ENCODE measurements at places on chromosomes 7 and 10. TPM values are rescaled to one million over a fixed set of nuclear protein-coding genes. Genes with fewer than 3 reads are reported as not detected.

GRCh38 chr10:23927576-23928325 is 281.2 kb upstream of the KIAA1217 start:
- no peak for DNase-seq

The CPEB3 gene
- total RNA-seq = 2.4 TPM

DNA sequence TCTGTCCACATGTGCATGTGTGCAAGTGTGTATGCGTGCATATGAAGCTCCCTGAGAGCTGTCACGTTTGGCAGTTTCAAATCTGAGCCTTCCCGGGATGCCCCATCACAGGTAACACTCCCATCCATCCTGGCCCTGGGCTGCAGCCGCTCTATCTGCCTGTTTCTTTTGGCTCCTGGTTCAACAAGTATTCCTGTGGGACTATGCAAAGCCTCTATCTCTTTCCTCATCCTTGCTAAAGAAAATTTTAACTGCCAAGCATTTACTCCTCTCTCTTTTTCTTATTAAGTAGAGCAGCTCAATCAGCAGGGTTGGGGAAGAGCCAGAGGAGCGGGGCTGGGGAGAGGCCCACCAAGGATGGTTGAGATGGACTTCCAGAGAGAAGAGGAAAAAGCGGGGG is 24.4 kb upstream of the PDCD4 start:
- DNase-seq = no peak

GRCh38 chr7:120941856-120942255 is 8.7 kb upstream of the ING3 start:
- DNase-seq = no peak

DNA sequence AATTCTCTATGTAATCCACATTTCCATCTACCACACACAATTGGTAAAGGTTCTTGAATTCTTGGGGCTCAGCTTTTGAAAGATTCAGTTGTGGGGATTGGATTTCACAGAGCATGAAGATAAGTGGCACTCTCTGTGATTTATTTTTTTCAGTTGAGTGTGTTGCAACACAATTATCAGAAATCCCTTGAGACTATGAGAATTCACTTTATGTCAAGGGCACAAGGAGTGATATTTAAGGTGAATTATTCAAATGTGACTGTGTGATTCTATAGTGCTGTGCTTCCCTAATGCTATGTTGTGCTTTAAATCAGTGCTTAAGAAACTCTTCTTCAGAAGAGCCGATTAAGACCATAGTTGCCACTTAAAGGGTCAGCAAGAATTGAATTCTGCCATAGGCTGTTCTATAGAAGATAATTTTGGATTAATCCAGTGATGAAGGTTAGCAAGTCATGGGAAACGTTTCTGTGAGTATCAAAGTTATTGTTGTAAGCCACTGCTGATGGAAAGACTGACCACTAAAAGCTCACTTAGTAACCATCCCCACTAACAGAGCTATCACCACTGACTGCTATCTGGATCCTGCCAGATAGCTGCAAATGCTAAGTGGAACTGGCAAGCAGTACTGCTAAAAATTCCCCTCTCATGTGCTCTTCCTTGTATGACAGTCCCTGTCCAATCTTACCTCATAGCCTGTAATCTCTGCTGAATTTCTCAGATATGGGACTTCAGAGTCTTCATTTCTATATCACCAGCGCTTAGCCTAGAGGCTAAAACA is 134.0 kb upstream of the SEMA3D start:
- no peak for DNase-seq

DNA sequence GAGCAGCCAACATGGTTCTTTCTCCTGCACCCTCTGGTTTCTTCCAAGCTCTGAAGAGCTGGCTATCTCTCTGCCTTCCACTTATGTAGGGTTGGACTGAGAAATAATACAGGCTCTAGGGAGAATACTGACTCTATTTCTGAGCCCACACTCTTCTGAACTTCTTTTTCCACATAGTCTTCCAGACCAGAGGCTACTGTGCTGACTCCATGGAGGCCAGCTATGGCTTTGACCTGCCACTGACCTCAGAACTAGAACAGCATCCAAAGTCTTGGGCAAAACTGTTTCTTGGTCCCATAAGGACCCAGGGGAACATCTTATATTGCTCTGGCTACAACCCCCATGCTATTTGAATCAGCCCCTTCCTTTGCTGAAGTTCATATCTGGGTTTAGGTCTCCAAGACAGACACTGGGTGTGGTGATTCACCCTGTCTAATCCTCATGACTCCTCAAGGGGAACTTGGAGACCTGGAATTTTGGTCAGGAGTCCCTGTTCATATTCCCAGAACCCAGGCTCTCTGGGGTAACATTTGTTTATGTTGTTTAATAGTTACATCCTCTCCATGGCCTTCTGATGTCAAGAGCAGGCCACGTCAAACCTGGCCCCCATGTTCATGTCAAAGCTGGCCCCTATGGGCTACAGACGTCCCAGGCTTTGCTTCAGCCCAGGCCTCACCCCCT is 12.1 kb upstream of the PLAU start:
- no peak for DNase-seq

DNA sequence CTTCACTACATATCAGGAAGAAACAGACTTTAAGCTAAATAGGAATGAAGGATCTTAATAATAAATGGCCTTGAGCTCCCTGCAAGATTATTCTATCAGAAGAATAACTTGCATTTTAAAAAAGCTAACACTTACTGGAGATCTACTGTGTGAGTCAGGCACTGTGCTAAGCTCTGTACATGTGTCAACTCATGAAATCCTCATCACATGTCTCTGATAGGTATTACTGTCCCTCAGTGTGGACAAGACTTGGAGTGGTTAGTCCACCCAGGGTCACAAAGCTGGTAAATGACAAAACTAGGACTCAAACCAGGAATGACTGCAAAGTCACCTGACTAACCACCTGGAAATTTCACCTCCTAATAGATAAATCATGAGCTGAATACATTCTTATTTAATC is 57.1 kb upstream of the KCTD7 start:
- no peak for DNase-seq

- DNase-seq = no peak
Observed at GRCh38 chr10:97047788-97048187, 138.0 kb downstream of the SLIT1 start.

The BBS9 gene
- total RNA-seq = 6.9 TPM

- DNase-seq = no peak
Observed at GRCh38 chr7:101749891-101750290, 67.5 kb upstream of the CUX1 start.

DNA sequence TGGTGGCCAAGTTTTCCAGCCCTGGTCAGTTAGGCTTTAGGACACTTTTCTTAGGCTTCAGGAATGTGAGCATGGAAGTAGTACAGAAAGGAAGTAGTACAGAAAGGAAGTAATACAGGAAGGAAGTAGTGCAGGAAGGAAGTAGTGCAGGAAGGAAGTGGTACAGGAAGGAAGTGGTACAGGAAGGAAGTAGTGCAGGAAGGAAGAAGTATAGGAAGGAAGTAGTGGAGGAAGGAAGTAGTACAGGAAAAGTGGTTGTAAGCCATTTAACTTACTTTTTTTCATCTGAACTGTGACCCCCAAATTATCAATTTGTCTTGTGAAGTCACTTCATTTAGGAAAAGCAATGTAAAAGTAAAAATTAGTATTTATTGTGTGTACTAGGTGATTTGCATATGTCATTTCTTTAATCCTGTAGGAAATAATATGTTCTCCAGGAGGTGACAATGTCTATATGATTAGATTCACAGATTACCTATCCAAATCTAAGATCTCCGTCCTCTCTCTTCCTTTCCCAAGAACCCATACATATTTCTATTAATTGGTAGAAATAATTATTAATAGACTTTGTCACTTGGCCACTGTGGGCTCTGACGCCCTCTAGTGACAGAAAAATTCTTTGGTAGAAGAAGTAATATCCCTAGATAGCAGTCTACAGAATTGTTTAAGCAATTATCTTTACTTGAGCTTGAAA is 3.9 kb upstream of the FAS start:
- DNase-seq = no peak

The PPP1R17 gene
- not detected for total RNA-seq

The SUFU gene
- 9.5 TPM for total RNA-seq

The CRPPA gene
- total RNA-seq = 2.4 TPM

DNA sequence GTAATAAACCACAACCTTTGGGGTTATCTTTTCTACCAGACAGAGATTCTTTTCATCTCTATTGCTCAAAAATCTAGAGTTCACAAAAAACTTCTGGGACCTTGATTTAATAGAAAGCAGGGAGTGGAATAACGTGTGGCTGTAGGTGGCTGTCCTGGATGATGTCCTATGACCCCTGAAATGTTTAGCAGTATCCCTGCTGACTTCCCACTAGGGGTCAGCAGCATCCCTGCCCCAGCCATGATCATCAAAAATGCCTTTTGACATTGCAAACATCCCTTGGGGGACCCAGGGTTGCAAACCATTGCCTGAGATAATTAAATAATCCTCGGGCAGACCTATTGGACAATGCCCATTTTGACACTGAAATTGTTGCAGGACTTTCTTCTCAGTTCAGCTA is 177.1 kb downstream of the USP6NL start:
- DNase-seq = no peak

The LBX1 gene
- total RNA-seq = 0.15 TPM

The CELF2 gene
- total RNA-seq = 0.44 TPM

The NPTX2 gene
- total RNA-seq = 0.15 TPM

GRCh38 chr7:73718905-73719805 is at the start of gene STX1A:
Gene STX1A (minus strand): TSS chr7:73719669. CDS start chr7:73719631, 38 bp downstream.
- no peak for DNase-seq

The NPC1L1 gene
- not detected for total RNA-seq

The MAT1A gene
- 1.5 TPM for total RNA-seq

- no peak for DNase-seq
Observed at GRCh38 chr7:42074076-42074475, 162.9 kb downstream of the GLI3 start.

The ST8SIA6 gene
- total RNA-seq = 0.82 TPM

DNA sequence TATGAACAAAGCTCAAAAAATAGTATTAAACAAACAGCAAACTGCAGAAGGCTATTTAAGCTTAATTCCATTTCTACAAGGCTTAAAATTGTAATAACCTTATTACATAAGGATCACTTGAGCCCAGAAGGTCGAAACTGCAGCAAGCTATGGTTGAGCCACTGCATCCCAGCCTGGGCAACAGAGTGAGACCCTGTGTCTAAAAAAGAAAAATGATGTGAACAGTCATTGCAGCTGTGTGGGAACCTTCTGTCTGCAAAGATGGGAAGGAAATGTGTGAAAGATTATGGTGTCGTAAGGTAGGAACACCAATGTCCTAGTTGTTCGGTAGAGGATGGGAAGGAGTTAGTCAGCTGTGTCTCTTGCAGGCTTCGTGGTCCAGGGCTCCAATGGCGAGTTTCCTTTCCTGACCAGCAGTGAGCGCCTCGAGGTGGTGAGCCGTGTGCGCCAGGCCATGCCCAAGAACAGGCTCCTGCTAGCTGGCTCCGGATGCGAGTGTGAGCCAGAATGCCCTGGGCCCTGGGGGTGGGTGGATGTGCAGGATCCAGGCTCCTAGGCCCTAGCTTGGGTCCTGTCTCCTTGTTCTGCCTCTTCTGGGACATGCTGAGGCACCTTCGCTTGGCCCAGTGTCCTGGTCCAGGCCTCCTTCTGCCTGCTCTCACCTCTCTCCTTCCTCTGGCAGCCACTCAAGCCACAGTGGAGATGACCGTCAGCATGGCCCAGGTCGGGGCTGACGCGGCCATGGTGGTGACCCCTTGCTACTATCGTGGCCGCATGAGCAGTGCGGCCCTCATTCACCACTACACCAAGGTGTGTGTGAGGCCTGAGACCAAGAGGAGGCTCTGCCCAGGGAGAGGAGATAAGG is 9.1 kb downstream of the C10orf62 start:
- no peak for DNase-seq

DNA sequence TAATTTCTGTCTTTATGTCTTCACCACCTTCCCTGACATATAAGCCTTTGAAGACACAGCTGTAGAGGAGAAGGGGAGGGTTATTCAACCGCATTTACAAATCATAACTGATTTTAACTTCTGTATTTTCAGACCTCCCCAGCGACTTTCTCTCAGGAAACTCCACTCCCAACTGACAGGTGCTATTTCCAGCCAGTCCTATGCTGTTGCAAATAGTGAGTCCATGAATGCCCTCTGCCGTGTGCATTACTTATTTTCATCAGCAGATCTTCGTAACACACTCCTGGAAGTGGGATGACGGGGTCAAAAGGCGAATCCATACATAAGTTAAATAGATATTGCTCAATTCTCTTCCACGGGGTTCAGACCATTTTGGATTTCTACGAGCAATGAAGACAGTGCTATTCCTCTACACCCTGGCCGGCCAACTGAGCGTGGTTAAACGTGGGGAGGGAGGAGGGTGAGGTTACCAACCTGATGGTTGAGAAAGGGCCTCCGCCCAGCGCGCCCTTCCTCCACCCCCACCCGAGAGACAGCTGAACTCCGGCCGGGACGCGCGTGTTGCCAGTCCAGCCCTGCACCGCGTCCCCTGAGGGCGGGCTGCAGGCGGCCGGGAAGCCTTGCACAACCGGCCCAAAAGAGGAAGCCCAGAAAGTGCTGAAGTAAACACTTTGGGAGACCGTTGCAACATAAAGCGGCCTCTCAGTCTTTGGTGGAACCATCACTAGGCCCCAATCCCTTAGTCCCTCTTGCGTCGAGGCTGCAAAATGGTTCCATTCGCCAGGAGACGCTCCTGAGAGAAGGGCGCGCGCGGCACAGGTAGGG is at the start of gene APBB1IP:
Gene APBB1IP (plus strand): TSS at position 705 of the 825 bp plus-strand sequence. CDS start 53,986 bp downstream, outside the sequence.
- DNase-seq = no peak

The GJC3 gene
- total RNA-seq = not detected

The RAMP3 gene
- 0.13 TPM for total RNA-seq

DNA sequence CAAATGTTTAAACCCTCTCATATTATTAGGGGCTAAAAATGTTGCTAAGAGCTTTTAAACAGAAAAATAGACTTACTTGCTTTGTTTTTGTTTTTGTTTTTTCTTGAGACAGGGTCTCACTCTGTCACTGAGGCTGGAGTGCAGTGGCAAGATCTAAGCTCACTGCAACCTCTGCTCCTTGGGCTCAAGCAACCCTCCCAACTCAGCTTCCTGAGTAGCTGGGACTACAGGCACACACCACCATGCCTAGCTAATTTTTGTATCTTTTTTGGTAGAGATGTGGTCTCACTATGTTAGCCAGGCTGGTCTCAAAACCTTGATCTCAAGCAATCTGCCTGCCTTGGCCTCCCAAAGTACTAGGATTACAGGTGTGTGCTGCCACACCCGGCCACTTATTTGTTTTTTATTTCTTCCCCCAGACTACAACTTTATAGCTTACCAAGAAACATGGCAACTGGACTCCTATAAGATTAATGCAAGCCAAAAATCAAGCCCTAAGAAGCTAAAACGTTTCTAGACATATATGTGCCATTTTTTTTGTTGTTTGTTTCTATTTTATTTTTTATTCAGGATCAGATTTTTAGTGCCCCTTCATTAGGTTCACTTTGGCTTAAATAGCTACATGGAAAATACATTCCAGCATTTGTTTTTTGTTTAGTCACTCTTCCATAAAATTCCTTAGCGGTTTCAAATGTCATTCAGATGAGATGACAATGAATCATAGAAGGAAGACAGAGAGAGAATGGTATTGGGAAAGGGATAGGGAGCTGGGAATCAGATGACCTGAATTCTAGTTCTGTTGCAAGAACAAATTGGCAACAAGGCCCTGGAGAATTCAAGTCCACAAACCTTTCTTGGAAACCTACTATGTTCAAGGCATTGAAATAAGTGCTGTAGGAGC is 163.4 kb upstream of the MKLN1 start:
- peak; percentile 98 for DNase-seq

Data from Panc1 (cell line).